Liver (tissue), 10 donors: ENCODE measurements at places on chromosomes 6 and 20. TPM values are rescaled to one million over a fixed set of nuclear protein-coding genes. Genes with fewer than 3 reads are reported as not detected.

- DNase-seq: no peak
Measured at GRCh38 chr6:130838250-130838860, 11.1 kb downstream of the SMLR1 start.

GRCh38 chr20:24667689-24668383 lies 198.4 kb downstream of the SYNDIG1 start:
- DNase-seq: no peak

DNA sequence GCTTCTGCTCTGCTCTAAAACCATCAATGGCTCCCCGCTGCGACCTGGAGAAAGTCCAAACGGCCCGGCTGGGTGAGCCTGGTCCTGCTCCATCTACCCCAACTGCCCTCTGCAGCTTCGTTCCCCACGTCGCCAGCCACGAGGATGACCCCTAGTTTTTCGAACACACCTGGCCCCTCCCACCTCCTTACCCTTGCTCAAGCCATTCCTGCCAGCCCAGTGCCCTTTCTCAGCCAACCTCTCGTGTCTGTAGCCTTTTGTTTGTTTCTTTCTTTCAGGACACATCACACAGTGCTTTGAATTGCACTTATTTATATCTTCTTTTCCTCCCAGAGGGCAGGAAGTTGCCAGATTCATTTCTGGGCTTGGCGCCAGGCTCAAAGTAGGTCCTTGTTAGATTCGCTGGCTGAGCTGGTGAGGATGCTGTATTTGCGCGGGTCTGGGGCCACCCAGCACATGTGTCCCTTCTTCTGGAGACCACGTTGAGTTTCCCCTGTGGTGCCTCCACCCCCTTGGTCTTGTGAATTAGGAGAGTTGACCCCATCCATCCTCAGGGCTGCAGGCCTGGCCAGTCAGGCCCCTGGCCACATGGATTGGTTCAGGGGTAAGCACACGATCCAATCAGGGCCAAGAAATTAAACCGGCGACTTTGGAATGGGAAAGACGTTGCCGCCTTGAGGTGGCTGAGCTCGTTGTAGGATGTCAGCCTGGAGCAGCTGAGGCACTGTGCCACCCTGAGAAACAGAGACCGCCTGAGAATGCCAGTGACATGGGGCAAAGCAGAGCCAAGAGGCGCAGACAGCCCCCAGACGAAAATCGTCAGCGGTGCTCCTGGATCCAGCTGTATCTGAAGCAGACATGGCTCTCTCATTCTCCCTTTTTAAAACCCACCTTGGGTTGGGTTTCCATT lies 156.0 kb downstream of the CEBPB start:
- no peak for DNase-seq

Gene COL21A1
- total RNA-seq: 0.50 TPM

DNA sequence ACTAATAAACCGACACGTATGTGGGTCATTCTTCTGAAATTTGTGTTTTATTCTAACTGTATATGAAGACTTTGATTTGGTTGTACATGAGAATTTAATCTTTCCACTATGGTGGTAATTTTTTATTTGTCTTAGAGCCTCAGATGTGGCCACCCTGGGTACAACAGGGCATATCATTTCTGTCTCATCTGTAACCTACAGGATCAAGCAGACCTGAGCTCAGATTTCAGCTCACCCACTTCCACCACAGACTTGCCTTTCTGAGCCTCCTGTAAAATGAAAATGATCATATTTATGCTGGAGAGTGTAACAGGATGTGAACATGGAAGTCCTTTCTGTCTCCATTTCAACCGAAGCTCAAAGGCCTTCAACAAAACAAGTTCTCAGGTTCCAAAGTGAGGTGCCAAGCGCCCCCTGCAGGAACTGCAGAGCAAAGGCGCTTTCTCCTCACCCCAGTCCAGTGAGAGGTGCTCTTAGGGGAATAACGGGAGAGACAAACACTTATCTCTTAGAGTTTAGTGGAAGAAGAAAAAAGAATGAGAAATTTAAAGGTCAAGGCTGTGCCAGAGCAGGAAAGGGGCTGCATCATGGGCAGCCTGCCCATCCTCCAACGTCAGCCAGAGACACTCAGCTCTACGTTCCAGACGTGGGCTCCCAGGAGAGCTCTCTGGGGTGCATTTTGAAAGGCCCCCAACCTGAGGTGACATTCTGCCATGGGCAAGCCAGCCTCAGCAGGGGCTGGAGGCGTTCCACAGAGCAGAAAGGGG lies 23.0 kb upstream of the CD24 start:
- DNase-seq: peak; percentile 50

GRCh38 chr6:164690702-164691500 lies 618.5 kb downstream of the C6orf118 start:
- no peak for DNase-seq

- DNase-seq: no peak
Measured at GRCh38 chr6:2852921-2853322, 11.3 kb upstream of the SERPINB1 start.
